ENCODE measurements at places on chromosomes 3 and 15.

- DNase-seq = no peak
Observed at GRCh38 chr3:136818191-136818768, 646 bp upstream of the SLC35G2 start.

- DNase-seq = no peak
Observed at GRCh38 chr3:193686665-193687483, 93.9 kb downstream of the OPA1 start.

DNA sequence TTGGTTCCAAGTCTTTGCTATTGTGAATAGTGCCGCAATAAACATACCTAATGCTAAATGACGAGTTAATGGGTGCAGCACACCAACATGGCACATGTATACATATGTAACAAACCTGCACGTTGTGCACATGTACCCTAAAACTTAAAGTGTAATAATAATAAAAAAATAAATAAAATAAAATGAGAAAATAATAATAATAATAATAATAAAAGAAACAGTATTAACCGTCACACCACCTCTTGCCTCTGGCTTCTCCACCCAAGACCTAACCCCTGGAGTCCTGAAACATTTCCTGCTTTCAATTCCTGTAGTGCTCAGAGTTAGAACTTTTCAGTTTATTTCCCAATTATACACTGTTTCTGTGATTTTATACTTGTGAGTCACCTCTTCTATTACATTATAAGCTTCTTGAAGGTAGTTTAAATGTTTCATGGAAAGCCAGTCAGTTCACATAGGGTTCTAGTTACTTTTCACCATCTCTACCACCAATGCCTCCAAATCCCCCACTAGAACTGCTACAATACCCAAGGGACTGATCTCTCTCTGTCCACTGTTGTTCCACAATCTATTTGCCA lies 18.4 kb upstream of the GHSR start:
- DNase-seq = no peak

- no peak for DNase-seq
Observed at GRCh38 chr15:73436613-73437012, 6.4 kb upstream of the REC114 start.

DNA sequence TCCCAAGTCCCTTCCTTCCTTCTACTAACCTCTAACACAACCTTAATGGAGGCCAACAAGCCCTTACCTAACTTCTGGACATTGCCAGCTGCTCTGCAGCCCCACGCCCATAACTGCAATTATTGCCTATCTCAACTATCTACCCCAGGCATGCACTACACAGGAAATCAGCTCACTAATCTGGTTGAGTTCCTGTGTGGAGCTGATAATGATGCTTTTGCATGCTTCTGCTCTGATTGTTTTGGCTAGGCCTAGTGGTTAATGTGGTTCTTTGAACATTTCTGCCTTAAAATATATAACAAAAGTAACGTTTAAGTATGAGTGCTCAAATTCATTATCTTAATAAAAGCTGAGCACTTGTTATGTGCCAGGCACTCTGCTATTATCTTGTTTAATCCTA lies 463.9 kb downstream of the MFSD1 start:
- DNase-seq = no peak

- DNase-seq = peak; percentile 83
Observed at GRCh38 chr3:146250449-146251382, at the start of gene PLSCR4. Gene PLSCR4, minus strand, starts transcription at chr3:146251105. Its CDS starts 29,034 bp downstream, at chr3:146222071.
